ENCODE measurements at places on chromosomes 6 and 20.

DNA sequence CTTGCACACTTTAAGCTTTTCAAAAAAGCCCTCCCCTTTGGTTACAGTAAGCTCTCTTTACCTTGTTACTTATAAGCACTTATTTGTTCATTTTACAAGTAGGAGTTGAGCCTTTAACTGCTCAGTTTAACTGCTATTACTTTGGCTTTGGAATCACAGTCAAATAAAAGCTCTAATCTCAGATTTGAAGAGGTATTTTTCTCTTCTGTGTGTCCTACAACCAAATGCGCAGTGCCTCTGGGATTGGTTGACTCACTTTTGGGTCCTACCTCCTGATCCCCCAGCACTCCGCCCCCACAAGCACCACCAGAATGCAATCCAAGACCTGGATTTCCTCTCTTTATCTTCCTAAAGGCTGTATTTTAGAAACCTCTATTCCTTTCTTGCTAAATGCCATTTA lies 2.5 kb downstream of the NCOA7 start:
- no peak for DNase-seq

DNA sequence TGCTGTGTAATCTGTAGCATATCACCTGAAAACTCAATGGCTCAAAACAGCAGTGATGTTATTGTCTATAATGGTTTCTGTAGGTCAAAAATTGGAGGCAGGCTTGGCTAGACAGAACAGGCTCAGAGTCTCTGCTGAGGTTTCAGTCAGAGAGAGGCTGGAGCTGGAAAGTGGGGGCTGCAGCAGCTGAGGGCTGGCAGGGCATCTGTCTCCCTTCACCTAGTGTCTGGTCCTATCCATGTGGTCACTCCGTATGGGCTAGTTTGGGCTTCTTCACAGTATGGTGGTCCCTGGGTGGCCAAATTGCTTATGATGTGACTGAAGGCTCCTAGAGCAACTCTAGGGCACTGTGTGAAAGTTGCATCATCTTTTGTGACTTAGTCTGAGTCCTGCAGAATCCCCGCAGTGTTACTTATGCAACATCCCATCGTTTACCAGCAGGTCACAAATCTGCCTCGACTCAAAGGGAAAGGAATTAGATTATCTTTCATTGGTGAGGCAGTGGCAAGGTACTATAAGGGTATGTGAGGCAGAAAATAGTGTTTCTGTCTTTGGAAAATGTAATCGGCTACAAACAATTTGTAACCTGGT lies 497.0 kb downstream of the EPHA7 start:
- DNase-seq = no peak

GRCh38 chr6:3194535-3195419 lies 32.7 kb downstream of the TUBB2B start:
- DNase-seq = no peak

DNA sequence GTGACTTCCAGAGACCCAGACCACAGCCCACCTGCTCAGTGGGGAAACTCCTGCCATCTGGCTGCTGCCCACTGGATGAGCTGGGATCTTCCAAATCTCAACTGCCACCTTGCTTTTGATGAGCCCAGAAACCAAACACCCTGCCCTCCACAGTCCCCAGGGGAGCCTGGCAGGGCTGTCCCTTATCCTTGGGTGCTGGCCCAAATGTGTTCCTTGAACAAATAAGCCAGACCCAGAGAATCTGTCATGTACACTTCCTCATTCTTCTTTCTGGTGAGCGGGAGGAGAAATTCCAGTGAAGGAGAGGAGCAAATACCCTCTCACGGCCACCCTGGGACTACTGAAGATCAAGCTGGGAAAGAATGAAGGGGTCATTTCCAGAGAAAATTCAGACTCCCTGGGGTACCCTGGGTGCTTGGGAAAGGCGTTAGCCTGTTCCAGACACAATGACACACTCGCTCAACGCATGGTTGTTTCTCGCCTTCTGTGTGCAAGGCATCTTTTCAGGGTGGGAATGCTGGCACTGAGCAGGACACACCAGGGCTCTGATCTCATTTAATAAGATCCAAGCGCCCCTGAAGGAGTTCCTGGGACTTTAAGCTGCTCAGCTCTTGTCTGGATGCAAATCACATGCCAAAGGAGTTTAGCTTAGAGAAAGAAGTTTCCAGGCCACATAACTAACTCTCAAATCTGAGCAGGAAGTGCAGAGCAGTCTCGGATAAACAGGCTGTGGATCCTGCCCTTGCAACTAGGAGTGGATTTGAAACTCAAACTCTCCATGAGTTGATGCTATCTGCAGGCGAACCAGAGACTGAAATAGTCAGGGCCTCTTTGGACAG lies 38.5 kb downstream of the PXDC1 start:
- DNase-seq = no peak

- DNase-seq = no peak
Observed at GRCh38 chr20:53354314-53354713, 239.3 kb downstream of the ZNF217 start.

Data from EL (cell line).